Umbilical cord (tissue), 2 donors: ENCODE measurements at places on chromosomes 12 and 14. TPM values are rescaled to one million over a fixed set of nuclear protein-coding genes. Genes with fewer than 3 reads are reported as not detected.

Gene KRT4
- 77.5 TPM for total RNA-seq

Gene MYF5
- 7.5 TPM for total RNA-seq

Gene CD27
- total RNA-seq, result not detected

Gene GPR135
- total RNA-seq, result 7.2 TPM

Gene TMEM119
- total RNA-seq, result 85.0 TPM

Gene ABCD2
- 0.72 TPM for total RNA-seq

Gene SMCO2
- total RNA-seq, result 14.2 TPM

Gene B4GALNT1
- 1.4 TPM for total RNA-seq

Gene TSPAN19
- 3.4 TPM for total RNA-seq

Gene PAPOLA
- total RNA-seq, result 105 TPM

Gene RFX4
- total RNA-seq, result 2.2 TPM

Gene CNTN1
- total RNA-seq, result 88.6 TPM

Gene ADIPOR2
- 25.8 TPM for total RNA-seq

Gene RPGRIP1
- total RNA-seq, result not detected

Gene NAV3
- total RNA-seq, result 4.3 TPM

Gene COCH
- total RNA-seq, result 10.4 TPM

Gene TGM1
- total RNA-seq, result 9.4 TPM

Gene PSMC6
- total RNA-seq, result 231 TPM

Gene RTL1
- 3.6 TPM for total RNA-seq

Gene GALNT9
- 1.9 TPM for total RNA-seq

Gene HOXC9
- 10.4 TPM for total RNA-seq

Gene PNN
- 36.1 TPM for total RNA-seq

Gene ACOT2
- total RNA-seq, result 48.2 TPM

Gene VTI1B
- total RNA-seq, result 44.8 TPM

Gene BEST3
- total RNA-seq, result 3.9 TPM

Gene KRT79
- not detected for total RNA-seq

Gene PLEKHD1
- 3.1 TPM for total RNA-seq

Gene SOAT2
- total RNA-seq, result not detected

Gene SERPINA9
- 1.4 TPM for total RNA-seq

Gene RAD9B
- total RNA-seq, result 0.96 TPM

Gene KCNK13
- 3.6 TPM for total RNA-seq

Gene TAMALIN
- total RNA-seq, result 2.6 TPM

Gene NRIP2
- 0.48 TPM for total RNA-seq

Gene RNASE7
- 4.1 TPM for total RNA-seq

Gene FOXN4
- total RNA-seq, result 1.9 TPM

Gene RAN
- 199 TPM for total RNA-seq

Gene KRT78
- total RNA-seq, result 8.7 TPM

Gene CMA1
- total RNA-seq, result not detected

Gene ESR2
- 1.2 TPM for total RNA-seq

Gene KRT82
- total RNA-seq, result 1.7 TPM

Gene C1RL
- total RNA-seq, result 56.3 TPM

Gene APOF
- total RNA-seq, result 2.2 TPM

Gene BIN2
- total RNA-seq, result 4.6 TPM

Gene PMCH
- 0.96 TPM for total RNA-seq

Gene AMN
- total RNA-seq, result not detected

Gene MYRFL
- 0.48 TPM for total RNA-seq

Gene JAG2
- total RNA-seq, result 7.0 TPM

Gene BEGAIN
- total RNA-seq, result 15.6 TPM

Gene CHGA
- total RNA-seq, result 21.9 TPM

Gene TPH2
- 3.9 TPM for total RNA-seq

Gene GDF3
- total RNA-seq, result 2.9 TPM
